ENCODE measurements at places on chromosomes 11 and 22.

- no peak for DNase-seq
Observed at GRCh38 chr11:44736791-44737190, 10.0 kb downstream of the TSPAN18 start.

DNA sequence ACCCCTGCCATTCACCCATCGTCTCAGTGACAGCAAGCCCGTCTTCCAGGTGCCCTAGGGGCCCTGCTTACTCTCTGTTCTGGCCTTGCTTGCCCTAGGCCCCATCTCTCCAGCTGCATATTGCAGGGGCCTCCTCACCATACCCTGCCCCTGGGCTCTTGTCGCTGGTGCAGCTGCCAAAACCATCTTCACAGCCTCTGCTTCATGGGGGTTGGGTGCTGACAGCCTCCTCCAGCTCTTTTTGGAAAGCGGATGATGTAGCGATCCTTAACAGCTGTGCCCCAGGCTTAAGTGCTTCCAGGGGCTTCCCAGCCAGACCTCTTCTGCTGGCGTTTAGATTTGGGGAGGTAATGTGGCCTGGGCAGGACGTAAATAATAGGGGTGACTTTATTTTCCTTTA lies 61.2 kb upstream of the SUSD2 start:
- no peak for DNase-seq

DNA sequence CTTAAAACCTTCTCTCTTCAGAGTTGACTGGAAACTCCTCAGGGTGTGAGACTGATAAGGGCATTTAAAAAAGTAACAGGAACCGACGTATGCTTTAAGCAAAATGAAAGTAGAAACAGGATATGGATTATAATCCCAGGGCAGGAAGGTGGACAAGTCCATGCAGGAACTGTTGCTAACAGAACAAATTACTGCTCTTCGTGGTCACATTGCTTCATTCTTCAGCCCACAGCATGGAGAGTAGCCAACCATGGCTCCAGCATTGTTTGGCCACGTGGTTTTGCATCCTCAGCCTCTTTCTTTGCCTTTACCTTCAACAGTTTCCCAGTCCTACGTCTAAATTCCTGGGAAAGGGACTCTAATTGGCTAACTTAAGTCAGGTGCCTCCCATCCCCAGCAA lies 563.1 kb upstream of the ISX start:
- no peak for DNase-seq

GRCh38 chr11:64745521-64746328 lies 1.8 kb upstream of the RASGRP2 start:
- peak; percentile 67 for DNase-seq

DNA sequence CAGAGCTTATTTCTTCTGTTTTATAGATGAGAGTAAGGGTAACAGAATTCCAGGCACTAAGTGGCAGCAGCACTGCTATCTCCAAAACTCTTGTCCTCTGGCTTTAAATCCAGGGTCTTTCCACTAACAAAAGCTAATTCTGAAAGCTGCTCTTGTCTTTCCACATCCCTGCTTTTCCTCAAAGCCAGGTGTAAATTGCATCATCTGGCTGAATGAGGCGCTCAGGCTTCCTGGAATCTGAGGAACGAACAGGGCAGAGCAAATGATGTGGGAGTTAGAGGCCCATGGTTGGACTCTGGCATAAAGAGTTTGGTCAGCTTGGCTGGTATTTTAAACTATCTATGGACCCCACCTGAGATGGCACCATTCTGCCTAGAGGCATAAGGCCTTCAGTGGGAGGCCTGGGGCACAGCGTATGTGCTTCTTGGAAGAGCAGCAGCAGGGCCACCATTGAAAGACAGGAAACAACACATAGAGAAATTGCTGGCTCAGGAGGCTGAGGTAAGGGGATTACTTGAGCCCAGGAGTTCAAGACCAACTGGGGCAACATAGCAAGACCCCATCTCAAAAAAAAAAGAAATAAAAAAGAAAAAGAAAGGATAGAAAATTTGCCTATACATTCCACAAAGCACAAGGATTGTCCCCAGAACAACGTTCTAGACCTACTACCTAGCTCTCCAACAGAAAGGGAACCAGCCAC lies 1.9 kb downstream of the KCNJ5 start:
- DNase-seq: no peak

GRCh38 chr11:28123151-28123581 lies 15.0 kb downstream of the METTL15 start:
- no peak for DNase-seq

DNA sequence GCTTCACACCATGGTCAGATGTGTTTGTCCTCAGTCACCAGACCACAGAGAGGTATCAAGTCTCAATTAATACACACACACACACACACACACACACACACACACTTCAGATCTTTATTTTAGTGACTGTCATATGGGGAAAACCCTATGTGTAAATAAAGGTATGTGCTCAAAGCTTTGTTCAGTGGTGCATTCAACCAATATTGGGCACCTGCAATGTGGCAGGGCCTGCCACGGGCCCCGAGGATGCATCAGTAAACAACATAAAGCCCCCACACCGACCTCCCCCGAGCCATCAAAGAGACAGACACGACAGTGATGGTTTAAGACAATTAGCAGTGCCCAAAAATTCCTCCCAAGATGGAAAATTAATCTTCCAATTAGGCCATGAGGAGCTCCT lies 51.6 kb downstream of the SHANK2 start:
- no peak for DNase-seq

GRCh38 chr11:128868841-128869671 lies 2.0 kb upstream of the KCNJ1 start:
- DNase-seq: no peak

- DNase-seq: no peak
Observed at GRCh38 chr22:49571326-49571725, 256.3 kb downstream of the BRD1 start.

DNA sequence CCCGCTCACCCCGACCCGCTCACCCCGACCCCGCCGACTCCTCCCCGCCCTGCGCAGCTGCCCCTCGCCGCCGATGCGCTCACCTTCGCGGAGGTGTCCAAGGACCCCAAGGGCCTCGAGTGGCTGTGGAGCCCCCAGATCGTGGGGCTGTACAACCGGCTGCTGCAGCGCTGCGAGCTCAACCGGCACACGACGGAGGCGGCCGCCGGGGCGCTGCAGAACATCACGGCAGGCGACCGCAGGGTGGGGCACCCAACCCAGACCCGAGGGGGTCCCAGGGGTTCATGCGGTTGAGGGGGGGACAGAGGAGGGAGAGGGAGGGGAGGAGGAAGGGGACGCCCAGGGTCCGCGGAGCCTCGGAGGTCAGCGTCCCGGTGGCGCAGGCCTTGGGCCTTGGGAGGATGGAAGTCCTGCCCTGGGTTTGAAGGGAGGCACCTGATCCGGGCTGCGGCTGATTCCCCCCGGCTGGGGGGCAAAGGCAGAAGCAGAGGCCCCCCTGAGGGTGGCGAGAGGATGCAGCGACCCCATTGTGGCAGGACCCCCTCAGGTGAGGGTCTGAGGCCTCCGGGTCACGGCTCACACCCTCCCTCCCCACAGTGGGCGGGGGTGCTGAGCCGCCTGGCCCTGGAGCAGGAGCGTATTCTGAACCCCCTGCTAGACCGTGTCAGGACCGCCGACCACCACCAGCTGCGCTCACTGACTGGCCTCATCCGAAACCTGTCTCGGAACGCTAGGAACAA lies 9.2 kb downstream of the PKP3 start:
- DNase-seq: no peak

Data from T-helper 22 cell (primary cell).